ENCODE measurements at places on chromosomes 7 and 10.

DNA sequence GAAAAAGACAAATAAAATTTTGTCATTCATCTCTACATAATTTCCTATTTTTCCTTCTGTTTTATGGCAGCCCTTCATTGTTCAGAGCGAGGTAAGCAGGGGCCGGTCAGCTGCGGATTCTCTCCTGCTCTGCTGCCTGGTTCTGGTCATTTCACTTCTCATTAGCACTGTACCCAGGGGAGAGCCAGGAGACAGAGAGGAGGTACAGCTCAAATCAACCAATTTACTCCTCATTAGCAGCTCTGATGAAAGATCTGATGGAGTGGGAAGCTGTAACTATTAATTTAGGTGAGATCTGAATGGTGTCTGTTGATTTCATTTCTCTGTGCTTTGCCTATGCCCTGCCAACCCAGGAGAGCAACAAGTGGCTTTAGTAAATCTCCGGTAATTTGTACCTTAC lies 241.5 kb upstream of the PFKP start:
- no peak for DNase-seq

GRCh38 chr10:93968540-93968945 lies 25.2 kb upstream of the PLCE1 start:
- no peak for DNase-seq

DNA sequence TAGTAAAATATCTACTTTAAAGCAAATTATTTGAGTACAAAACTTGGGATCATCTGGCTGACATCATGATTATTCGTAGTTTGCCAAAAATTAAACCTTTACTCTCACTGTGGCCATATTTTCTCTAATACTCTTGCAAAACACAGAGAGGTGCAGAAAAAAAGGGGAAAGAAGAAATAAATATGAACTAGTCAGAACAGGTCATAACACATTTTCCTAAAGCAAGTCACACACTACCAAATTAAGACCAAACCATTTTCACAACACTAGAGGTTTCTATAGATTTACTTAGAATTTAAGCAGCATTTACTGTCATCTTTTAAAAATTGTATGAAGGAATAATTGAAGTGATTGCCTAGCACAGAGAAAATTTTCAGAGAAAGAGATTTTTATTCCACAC lies 726.1 kb downstream of the SORCS1 start:
- no peak for DNase-seq

- DNase-seq: no peak
Measured at GRCh38 chr7:47795631-47796030, 152.6 kb downstream of the PKD1L1 start.

- DNase-seq: no peak
Measured at GRCh38 chr7:79084423-79084822, 369.0 kb downstream of the MAGI2 start.

All from hepatocyte (in vitro differentiated cells).